ENCODE measurements at places on chromosomes 4 and X.

DNA sequence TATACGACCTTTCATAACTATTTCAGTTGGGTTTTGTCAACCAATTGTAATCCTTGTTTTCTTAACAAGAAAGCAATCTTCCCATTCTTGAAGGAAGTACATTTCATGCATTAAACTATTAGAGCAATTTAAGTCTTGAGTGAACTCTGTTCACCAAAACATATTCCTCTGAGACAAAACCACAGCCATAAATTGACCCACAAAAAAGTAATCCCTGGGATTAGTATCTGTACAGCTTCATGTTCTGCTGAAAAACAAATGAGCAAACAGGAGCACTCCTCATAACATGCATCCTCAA lies 207.0 kb upstream of the PDE5A start:
- DNase-seq: no peak

DNA sequence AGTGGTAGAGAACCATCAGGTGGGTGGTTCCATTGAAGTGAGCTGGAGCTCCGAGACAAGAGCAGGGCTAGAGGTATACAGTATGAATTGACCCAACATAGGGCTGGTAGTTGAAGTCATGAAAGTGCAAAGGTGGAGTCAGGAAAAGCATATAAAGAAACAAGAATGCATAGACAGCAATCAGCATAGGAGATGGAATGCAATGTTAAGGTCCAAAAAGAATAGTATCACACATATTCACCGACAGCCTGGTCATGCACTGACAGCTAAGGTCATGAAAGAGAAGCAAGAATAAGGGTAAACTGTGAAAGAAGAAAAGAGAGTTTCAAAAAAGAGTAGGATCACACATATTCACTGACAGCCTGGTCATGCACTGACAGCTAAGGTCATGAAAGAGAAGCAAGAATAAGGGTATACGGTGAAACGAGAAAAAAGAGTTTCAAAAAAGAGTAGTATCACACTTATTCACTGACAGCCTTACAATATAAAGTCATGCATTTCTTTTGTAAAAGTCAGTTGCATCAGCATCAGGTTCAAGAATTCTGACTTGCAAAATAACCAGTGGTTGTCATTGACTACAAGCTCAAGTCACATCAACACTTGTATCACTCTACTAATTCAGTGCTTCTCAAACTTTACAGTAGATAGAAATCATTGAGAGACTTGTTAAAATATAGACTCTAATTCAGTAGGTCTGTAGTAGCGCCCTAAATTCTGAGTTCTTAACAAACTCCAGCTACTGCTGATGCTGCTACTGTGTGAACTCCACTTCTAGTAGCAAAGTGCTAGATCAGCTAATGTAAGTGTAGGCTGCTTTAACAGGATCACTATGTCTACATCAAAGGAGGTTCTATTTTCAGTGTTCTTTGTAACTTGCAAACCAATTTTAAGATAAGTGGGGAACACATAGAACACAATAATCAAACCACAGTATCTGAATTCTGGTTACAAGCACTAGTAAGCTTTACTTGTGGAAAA lies 221.9 kb downstream of the PDGFC start:
- no peak for DNase-seq

GRCh38 chrX:10904220-10904619 lies 206.9 kb upstream of the HCCS start:
- DNase-seq: no peak

- DNase-seq: no peak
Measured at GRCh38 chr4:152894673-152895072, 41.5 kb upstream of the FHDC1 start.

DNA sequence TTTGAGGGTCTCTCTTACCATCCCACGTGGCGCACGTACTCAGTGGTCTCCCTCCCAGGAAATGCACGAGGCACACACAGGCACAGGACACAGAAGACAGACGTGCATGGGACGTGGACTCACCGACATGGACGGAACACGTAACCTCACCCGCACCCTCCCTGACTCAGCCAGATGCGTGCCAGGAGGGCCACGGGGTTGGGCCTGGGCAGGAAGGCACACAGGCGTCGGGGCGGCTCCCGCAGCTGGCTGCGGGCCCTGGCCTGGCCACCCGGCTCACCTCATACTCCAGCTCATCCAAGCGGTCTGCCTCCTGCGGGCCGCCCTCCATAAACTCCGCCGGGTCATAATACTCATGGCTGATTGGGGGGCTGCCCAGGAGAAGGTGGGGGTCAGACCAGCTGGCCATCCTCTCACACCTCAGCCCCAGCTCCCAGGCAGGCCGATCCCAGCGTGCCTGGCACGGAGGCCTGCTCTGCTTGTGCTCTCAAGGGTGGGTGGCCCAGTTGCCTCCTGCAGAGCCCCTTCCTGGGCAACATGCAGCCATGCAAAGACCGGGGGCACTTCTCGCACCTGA lies 12.6 kb downstream of the SSR4 start:
- no peak for DNase-seq

DNA sequence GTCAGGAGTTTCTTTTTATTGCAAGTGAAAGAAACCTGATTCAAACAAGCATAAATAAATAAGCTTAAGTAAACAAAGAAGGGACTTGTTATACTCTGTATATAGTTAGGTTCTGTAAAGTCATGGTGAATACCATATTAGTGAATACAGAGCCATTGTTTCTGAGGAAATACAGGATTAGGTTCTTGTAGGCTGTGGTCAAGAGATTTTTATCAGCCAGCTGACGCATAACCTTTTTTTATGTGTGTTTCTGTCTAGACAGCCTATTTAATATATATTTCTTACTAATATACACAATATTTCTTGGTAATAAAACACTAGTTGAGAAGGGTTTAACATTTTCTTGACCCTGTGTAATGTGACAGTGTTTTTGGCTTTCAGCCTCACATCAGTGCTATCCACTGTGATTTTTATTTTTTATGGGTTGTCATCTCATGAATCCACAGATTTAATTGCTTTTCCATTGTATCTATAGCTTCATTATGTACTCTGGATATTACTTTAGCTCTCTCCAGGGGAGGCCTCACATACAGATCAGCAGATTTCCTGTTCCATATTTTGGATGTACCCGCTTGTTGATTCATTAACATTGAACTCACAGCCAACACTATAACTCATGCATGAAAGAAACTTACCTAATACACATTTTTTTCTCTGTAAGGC lies 8.0 kb downstream of the HERC3 start:
- DNase-seq: no peak

All from activated CD4-positive, alpha-beta T cell treated with anti-CD3 and anti-CD28 coated beads, Interleukin-2, amount 50 U/mL, for 16 hours (primary cell).